ENCODE measurements at places on chromosomes 7 and 10.

DNA sequence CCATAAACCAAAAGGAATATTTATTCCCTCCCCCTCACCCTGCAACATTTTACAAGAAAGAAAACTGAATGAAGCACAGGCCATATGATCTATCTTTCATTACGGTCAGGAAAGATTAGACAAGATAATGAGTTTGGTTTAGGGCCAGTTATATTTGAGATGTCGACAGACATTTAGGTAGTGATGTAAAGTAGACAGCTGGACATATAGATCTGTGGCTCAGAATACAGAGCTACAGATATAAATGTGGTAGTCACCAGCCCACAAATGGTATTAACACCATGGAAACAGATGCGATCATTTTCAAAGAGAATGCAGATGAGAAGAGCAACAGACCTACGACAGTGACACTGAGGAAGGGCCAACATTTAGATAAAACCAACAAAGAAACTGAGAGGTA is 142.5 kb downstream of the SRPK2 start:
- no peak for DNase-seq

DNA sequence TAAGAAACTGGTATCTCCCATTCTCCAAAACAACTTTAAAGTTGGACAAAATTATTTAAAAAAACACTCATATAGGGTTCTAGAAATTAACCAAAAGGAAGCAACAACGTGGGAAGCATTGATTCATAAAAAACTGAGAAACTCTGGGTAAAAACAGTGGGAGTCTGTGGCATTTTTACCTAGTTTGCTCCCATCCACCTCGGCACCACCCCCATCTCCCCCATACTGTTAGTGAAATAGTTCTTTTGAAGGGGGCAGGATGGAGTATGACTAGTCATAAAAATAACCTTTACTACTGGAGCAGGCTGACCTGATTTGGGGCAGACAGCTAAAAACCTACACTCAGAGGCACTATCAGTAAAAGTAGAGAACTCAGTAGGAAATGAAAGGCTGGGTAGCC is 123.2 kb downstream of the AVL9 start:
- DNase-seq: no peak

GRCh38 chr7:45342236-45342635 is 184.6 kb downstream of the RAMP3 start:
- DNase-seq: no peak

GRCh38 chr10:57468894-57469432 is 798.7 kb downstream of the IPMK start:
- no peak for DNase-seq

- DNase-seq: no peak
Observed at GRCh38 chr7:117870448-117871130, 2.7 kb downstream of the CTTNBP2 start.

DNA sequence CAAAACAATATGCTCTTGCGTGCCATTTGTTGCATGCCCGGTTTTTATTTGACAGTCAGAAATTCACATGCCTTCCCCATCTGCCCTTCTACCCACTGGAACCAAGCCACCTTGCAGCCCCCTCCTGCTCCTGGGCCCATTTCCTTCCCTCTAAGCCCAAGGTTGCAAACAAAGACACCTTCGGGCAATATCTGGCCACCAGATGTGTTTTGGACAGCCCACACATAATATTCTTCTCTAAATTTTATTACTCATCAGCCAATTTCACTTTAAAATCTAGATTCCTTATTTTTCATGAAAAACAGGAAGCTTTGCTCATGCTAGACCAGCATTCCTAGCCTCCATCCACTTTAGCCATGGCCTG is 18.2 kb upstream of the C10orf105 start:
- no peak for DNase-seq

- DNase-seq: no peak
Observed at GRCh38 chr7:51428217-51428887, 111.7 kb upstream of the COBL start.

DNA sequence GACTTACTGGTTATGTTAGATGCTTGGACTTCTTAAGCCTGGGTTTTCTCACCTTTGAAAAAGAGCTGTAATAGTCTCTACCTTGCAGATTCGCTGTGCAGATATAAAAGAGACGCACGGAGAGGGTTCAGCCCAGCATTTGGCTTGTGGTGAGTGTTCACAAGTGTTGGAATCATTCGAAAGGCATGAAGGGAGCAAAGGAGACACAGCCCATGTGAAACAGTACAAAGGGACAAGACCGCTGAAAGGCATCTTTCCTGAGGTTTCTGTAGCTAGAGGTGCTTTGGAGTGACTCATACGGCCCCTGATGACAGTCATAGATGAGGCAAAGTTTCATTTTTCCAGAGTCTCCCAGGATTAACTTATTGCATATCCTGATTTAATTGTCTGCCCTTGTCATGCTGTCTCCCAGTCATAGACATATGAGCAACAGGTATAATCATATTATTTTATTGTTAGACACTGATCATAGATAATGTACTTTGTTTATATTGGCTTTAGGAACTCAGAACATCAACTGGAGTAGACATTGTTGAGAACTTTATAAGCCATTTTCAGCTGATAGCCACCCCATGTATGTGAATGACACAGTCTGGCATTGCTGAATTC is 171.1 kb downstream of the ADRA2A start:
- DNase-seq: no peak

GRCh38 chr7:6226194-6226799 is 46.1 kb downstream of the CYTH3 start:
- DNase-seq: no peak

DNA sequence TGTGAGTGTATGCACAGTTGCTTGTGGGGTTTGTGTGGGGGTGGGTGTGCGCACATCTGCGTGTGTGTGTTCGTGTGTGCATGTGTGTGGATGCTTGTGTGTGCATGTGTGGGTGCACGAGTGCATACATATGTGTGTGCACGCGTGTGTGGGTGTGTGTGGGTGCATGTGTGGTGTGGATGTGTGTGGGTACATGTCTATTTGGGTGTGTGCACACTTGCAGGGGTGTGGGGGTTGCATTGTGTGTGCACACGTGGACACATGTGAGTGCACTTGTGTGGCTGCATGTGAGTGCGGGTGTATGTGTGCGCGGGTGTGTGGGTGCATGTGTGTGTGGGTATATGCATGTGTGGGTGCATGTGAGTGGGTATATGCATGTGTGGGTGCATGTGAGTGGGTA is 73.7 kb downstream of the NKX6-2 start:
- no peak for DNase-seq

GRCh38 chr7:125033506-125033905 is 103.9 kb upstream of the POT1 start:
- DNase-seq: no peak

DNA sequence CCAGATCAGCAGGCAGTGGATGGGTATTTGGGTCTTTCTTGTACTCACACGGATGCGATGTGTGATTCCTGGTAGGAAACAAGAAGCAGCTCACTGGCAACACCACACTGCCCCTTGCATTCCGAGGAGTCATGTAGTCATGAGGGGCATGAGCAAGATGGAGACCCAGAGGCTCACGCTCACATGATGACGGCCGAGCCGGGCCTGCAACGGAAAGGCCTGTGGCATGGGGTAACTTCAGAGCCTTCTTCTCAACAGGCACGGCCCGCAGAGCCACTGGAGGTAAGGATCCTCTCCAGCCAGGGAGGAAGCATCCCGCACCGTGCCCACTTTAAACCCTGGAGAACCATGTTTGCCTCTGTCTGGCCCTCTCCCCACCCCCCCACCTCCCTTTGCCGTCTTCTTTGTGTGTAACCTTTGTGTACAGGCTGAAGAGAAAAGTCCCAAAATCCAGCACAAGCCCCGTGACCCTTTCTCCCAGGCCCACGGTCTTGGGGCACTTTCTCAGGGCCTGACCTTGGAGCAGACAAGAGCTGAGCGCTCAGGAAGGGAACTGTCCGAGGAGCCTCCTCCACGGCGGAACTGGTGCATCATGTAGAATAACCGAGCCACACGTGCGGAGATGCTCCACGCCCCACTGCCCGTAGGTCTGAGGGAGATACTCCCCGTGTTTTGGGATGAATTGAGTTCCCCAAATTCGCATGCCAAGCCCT is 516.4 kb downstream of the DNAJB6 start:
- no peak for DNase-seq

GRCh38 chr7:92645114-92646061 is 55.2 kb upstream of the FAM133B start:
- DNase-seq: no peak

GRCh38 chr10:73905256-73906020 is 5.5 kb upstream of the PLAU start:
- no peak for DNase-seq

GRCh38 chr7:132368246-132368900 is 207.9 kb downstream of the PLXNA4 start:
- no peak for DNase-seq

- no peak for DNase-seq
Observed at GRCh38 chr10:118908557-118909256, 120.8 kb upstream of the NANOS1 start.

- no peak for DNase-seq
Observed at GRCh38 chr10:79112881-79113431, 44.2 kb downstream of the ZMIZ1 start.

GRCh38 chr10:117928741-117929140 is 118.0 kb downstream of the RAB11FIP2 start:
- no peak for DNase-seq

DNA sequence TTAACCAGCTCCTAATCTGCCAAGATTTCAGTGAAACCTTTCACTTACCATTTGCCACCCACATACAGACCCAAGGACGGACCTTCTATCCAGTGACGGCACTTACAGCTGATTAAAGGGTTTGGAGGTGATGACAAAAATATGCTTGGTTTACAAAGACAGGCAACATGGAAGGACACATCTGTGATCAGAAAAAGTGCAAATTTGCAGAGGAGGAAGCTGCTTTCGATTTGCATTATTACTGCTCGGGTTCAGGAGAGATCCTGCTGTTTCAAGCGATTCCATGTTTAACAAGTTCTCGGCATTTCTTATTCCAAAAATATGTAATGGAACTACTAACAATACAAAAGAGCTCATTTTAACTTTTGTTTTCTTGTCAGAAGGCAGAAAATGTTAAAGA is 109.0 kb downstream of the JAZF1 start:
- no peak for DNase-seq

DNA sequence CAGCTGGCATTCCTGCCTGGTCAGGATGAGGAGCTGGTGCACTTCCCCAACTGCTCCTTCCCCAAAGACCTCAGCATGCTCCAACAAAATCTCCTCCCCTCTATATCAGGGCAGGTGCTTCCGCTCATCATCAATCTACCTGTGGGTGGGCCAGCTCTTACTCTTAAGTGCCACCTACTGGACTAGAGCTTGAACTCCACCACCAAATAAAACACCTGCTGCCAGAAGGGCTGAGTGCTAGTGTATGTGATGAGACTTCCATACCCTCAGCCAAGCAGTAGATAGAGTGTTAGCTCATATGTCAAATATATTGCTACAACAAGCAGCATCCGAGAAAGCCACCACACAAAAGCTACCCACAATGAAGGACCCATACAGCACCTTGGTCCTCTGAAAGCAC is 264.3 kb downstream of the RNLS start:
- DNase-seq: no peak

- no peak for DNase-seq
Observed at GRCh38 chr7:12759151-12759550, 71.7 kb downstream of the ARL4A start.

GRCh38 chr7:50751146-50751545 is 31.6 kb downstream of the GRB10 start:
- no peak for DNase-seq

- no peak for DNase-seq
Observed at GRCh38 chr7:155358948-155359712, 61.5 kb downstream of the INSIG1 start.

DNA sequence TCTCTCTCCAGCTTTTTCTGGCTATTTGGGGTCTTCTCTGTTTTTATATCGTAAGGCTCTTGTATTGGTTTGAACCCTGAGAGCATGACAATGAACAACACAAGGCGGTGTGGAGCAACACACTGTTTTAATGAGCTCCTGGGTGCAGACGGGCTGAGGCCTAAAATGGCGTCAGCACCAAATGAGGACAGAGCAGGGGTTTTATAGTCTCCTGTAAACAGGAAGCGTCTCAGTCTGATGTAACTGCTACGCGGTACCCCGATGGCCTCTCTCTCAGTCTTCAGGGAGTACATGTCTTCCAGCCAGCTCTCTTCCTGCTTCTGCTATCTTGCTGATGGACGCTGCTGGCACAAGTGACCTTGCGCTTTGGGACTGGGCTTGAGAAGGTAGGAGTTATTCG is 95.9 kb upstream of the CCDC71L start:
- no peak for DNase-seq

GRCh38 chr7:119572132-119572531 is 700.8 kb upstream of the KCND2 start:
- DNase-seq: no peak

DNA sequence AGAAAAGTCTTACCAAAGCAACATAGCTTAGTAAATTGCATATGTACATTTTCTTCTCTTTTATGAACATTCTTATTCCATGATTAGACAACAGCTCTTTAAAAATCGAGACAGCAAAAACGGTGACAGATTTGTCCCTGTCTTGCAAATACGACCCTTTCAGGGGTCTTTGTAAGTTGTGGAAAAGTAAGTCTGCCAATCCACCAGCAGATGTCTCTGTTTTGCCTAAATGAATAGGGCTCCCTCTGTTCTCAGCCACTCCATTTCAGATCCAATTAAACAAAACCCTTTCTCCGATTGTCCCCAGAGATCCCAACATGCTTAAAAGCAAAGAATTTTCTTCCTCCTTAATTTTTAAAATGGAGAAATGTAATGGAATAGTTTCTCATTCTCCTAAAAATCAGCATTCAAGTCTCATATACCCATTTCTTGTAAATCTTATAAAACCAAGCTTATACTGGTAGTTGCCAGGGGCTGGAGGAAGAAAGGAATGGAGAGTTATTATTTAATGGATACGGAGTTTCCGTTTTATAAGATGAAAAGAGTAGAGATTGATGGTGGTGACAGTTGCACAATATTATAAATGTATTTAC is 61.0 kb upstream of the NFE2L3 start:
- peak; percentile 75 for DNase-seq

- DNase-seq: no peak
Observed at GRCh38 chr10:69374242-69374641, 42.5 kb downstream of the TACR2 start.

DNA sequence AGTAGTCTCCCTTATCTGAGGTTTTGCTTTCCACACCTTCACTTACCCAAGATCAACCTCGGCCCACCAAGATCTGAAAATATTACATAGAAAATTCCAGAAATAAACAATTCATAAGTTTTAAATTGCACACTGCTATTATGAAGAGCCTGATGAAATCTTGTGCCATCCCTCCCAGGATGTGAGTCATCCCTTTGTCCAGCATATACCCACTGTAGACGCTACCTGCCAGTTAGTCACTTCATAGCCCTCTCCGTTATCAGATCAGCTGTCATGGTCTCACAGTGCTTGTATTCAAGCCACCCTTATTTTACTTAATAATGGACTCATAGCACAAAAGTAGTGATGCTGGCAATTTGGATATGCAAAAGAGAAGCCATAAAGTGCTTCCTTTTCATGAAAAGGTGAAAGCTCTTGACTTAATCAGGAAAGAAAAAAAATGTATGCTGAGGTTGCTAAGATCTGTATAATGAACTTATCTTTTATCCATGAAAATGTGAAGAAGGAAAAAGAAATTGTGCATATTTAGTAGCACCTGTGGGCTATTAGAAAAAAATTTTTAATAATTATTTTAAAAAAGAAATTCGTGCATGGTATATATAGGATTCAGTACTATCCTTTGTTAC is 9.8 kb upstream of the MRPS16 start:
- no peak for DNase-seq

GRCh38 chr7:110877016-110877415 is 213.9 kb upstream of the LRRN3 start:
- DNase-seq: no peak

GRCh38 chr10:17512341-17513001 is 58.1 kb upstream of the ST8SIA6 start:
- DNase-seq: no peak
